Stimulated activated naive CD8-positive, alpha-beta T cell treated with anti-CD3 and anti-CD28 coated beads, Interleukin-15, Interleukin-2, amounts not matched to agents 100 U/mL and 50 U/mL, for 24 hours (primary cell): ENCODE measurements at places on chromosomes 1 and 21.

GRCh38 chr1:59298710-59299346, 1.9 kb downstream of the FGGY start:
- no peak for DNase-seq

- no peak for DNase-seq
Measured at GRCh38 chr1:145979746-145980456, 15.4 kb downstream of the POLR3GL start.

DNA sequence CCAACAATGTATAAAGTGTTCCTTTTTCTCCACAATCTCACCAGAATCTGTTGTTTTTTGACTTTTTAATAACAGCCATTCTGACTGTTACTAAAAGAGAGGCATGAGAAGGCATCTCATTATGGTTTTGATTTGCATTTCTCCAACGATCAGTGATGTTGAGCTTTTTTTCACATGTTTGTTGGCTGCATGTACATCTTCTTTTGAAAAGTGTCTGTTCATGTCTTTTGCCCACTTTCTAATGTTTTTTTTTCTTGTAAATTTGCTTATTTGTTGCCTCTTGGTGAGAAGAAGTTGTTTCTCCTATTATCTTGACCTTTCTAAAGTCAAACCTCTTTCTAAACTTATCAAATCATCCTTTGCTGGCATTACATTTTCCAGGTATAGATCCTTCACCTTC, 80.8 kb downstream of the ACBD6 start:
- DNase-seq = no peak

DNA sequence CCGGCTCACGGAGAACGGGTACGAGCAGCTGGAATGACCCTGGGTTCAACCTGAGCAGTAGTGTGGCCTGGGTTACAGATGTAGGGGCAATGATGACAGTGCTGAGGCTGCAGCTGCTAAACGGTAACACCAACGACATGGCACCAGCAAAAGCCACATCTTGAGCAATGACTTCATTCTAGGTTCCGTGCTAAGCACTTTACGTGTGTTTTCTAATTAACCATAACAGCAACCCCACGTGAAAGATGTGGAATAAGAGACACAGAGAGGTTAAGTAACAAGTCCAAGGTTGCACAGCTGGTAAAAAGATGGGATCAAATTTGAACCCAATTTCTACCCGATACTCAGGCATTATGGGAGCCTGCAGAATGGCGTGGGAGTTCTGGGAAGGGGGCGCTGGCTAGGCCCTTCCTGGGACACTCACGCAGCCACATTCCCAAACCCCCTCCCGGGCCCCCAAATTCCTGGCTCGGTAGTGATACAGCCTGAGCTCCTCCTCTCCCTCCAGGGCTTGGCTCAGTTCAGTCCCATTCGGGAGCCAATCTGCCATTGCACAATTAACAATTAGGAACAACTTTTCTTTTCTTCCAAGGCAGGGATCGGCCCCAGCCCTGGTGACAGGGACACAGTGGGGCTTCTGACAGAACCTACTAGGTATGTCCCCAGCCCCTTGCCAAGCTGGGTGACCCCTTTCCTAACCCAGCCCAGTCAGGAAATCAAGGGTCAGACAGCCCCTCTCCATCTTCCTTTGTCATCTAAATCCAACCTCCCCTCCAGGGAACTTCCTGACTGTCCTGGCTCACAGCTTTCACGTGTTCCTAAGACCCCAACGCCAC, 23.8 kb upstream of the ECE1 start:
- no peak for DNase-seq

GRCh38 chr1:85196358-85196757, 4.5 kb downstream of the SYDE2 start:
- no peak for DNase-seq

- DNase-seq = no peak
Measured at GRCh38 chr1:89565521-89565920, 40.9 kb downstream of the LRRC8B start.

DNA sequence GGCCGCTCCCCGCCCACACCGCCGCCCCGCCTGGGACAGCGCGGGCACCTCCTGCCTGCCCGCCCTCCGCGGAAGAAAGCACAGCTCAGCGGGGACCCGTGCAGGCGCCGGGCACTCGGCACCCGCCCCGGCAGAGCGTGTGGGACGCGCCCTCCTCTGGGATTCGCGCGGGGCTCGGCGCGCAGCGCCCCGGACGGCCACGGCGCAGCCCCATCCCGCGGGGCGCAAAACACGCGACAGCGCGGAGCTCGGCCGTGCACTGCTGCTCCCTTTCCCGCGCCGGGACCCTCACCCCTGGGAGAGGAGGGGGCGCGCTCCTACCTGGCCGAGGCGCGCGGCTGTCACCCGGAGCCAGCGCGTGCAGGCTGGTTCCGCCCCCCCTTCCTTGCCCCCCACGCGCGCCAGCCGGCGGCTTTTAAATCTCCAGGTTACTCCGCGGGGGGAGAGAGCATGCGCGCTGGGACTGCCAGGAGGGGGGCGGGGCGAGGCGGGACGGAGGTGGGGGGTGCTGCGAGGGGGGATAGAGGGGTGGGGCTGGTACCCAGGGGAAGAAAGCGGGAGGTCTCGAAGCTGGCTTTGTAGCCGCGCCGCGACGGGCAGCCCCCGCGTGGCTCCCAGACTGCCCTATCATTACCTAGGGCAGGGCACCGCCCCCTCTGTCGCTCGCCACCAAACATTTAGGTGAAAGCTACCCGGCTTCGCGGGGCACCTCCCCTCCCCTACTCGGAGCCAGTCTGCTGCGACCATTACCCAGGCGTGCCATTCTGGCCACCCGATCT, at the start of gene SLC45A3:
SLC45A3 (minus strand) TSS at position 437 of the 779 bp plus-strand sequence. CDS start 15,853 bp downstream, outside the sequence.
- peak; percentile 68 for DNase-seq

DNA sequence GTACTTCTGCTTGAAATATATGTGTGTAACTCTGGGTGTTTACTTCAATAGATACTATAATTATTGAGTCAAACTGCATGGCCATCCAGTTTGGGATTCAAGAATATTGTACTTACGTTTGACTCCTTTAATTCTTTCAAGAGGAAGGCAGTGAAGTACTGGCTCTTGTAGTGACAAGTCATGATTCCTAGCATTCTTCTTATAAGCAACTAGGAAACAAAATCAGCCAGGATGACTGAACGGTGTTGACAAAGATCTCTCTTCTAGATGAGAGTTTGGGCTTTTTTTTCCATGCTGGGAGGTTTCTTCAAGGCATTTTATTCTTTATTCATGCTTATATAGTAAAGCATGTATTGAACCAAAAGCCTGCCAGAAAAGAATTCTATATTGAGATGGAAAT, 58.3 kb downstream of the CLEC20A start:
- no peak for DNase-seq

GRCh38 chr1:3033040-3033789, 11.9 kb downstream of the ACTRT2 start:
- peak; percentile 16 for DNase-seq

DNA sequence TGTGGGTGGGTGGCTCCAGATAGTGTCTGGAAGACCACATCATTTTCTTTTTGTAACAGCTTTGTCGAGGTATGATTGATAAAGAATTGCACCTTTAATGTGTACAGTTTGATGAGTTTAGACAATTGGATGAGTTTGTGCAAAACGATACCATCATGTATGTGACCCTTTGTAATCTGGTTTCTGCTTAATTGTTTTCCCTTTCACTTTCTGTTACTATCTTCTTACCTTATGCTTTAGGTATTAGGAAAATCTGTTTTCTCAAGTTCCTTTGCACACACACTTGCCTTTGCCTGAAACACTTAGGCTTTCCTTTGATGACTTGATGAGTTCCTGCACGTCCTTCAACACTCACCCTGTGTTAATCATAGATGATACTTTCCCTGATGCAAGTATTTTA, 6.8 kb downstream of the OR10Z1 start:
- DNase-seq = no peak

GRCh38 chr1:23188434-23188884, 19.8 kb upstream of the LUZP1 start:
- DNase-seq = no peak

DNA sequence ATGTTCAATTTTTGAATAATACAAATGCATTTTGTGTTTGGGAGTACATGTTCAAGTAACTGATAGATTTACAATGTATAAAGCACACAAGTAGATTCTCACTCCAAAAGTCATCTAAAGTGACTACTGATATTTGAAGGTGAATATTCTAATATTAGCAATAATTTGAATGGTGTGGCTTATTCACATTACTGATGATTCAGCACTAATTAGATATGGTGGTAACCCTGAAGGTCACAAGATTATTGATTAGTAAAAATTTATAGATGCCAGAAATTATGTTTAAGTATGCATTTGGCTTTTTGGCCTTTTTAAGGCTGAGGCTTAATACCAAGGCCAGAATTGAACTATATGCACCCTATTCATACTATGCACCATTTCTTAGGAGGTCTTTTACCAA, 52.4 kb upstream of the TENT5C start:
- no peak for DNase-seq

DNA sequence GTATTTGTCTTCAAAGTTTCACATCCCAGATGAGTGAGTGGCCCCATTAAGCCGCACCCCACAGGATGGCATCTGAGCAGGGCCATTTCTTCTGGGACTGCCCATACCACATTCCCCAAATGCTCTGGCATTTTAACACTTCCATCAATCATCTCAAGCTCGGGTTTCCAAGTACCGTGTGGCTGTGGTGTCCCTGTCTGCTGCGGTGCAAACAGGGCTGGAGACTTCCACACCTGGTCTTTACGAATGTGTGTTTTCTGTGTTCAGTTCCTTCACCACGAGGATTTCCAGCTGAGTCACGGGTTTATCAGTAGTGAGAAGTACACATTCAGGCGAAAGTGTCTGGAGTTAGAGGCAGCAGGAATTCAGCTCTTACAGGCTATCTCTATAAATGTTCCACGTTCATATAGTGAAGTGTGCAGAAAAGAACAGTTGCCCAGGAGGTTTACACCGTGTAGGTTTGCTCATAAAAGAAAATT, 195.2 kb downstream of the RHOU start:
- no peak for DNase-seq

- DNase-seq = no peak
Measured at GRCh38 chr1:105894006-105894405, 1162.5 kb upstream of the PRMT6 start.

DNA sequence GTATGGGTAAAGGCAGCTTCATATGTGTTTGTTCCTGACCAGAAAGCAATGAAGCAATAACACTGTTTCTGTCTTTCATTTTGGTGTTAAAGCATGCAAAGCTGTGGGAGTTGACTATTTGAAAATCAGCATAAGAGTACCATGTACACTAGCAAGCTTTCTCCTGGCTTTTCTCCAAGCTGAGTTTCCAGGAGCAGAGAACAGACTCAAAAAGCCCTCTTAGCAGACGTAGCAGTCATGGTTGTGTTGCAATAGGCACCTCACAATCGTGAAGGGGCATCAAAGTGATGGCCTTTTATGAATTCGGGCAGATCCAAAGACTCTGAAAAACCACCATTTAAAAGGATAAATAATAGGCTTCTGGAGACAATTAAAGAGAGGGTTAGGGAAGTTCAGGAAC, 159.7 kb downstream of the PTGER3 start:
- DNase-seq = no peak

GRCh38 chr1:248748211-248748610, 7.3 kb downstream of the LYPD8 start:
- no peak for DNase-seq

GRCh38 chr1:10374442-10374860, 24.4 kb upstream of the PGD start:
- DNase-seq = no peak

GRCh38 chr1:179230251-179230650, 774 bp upstream of the ABL2 start:
- DNase-seq = no peak

GRCh38 chr21:38958323-38958705, 152.6 kb downstream of the ETS2 start:
- no peak for DNase-seq

- DNase-seq = no peak
Measured at GRCh38 chr21:33449616-33450015, 30.2 kb downstream of the TMEM50B start.

GRCh38 chr1:146016891-146017290, 4.6 kb downstream of the HJV start:
- DNase-seq = no peak

- DNase-seq = no peak
Measured at GRCh38 chr1:167876597-167877175, 37.2 kb downstream of the ADCY10 start.

- no peak for DNase-seq
Measured at GRCh38 chr1:147080006-147080661, 92.1 kb downstream of the PRKAB2 start.

- DNase-seq = no peak
Measured at GRCh38 chr21:33149181-33149580, 79.2 kb downstream of the OLIG1 start.

DNA sequence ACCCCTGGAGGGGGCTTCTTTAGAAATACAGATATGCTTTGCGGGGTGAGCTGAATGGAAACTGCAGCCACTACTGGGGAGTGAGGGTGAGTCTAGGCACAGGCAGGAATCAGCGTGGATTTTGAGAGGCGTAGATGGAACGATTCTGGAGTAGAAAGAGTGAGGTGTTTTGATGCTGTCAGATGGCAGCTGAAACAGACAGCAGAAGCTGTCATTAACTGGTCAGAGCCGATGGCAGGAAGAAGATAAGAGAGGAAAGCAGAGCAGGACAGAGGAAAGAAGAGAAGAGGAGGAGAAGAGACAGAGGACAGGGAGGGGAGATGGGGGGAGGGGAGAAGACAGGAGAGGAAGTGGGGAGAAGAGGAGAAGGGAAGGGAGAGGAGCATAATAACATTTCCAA, 138.5 kb downstream of the LRIG2 start:
- DNase-seq = no peak

DNA sequence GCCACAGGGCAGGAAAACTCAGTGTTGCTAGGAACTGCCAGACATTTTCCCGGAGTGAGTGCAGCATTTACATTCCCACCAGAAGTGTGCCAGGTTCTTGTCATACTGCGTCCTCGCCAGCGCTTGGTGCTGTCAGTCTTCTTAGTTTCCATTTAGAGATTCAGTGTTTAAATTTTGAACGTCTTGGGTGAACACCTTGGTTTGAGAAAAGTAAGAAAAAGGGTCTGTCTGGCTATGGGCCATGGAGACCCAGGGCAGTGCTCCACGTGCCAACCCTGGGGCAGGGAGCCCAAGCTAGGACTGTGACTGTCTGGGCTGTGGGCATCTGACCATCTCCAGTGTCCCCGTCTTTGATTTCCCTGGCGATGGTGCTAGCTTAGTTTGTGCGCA, 16.0 kb downstream of the IBA57 start:
- DNase-seq = no peak

- DNase-seq = no peak
Measured at GRCh38 chr1:63319046-63320021, 3.0 kb upstream of the FOXD3 start.

GRCh38 chr1:197981561-197981960, 64.4 kb downstream of the LHX9 start:
- no peak for DNase-seq

- DNase-seq = no peak
Measured at GRCh38 chr1:221470000-221470698, 271.7 kb downstream of the DUSP10 start.

- DNase-seq = no peak
Measured at GRCh38 chr21:37886120-37886519, 30.1 kb downstream of the KCNJ6 start.
